ENCODE measurements at places on chromosomes 3 and 15.
A peak's percentile ranks its signal among the peaks of the same experiment; 100 is the strongest.

DNA sequence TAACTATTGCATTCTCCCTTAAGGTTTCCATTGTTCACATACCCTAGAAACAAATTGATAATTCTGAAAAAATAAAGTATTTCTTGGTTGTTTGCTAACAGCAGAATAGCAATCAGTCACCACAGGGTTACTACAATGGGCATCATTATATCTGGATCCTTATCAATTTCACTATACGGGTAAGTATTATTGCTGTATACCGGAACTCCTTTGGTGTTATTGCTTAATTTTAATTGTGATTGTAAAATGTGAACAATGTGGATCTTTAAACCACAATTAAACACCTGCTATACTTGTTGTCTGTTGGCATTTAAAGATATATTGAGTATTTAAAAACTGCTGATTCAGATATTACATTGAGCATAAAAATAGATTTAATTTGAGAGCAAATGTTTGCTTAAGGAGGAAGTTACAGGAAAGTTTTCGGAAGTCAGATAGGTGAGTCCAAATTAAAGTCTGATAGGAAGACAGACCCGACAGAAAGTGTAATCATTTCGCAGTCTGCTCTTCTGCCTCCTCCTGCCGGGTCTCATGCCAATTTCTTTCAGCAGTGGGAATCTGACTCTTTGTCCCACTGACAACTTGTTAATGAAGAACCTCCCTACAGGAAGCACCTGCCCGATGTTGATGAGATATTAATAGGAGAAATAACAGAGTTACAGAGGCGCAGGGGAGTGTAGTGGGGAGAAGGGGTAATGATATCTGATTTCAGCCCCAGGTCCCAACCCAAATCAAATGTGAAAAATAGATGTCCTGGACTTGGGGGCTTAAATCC lies 169.7 kb upstream of the TBC1D5 start:
- DNase-seq = no peak

DNA sequence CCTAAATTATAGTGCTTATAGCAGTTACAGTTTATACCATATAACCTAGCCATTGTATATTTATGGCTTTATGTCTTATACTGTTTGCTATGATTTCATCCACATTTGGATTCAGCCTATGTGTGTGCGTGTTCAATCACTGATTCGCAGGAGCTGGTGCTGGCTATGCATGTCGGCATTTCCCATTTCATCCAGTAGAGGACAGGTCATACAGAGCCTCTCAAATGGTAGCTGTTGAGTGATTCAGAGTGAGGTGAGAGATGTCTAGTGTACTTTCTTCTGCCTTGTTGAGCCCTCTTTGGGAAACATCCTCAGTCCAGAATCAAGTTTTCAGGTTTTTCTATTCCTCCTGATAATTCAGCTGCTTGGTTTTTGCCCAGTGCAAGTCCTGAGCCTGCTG lies 76.1 kb downstream of the FRMD4B start:
- DNase-seq = peak; percentile 64

DNA sequence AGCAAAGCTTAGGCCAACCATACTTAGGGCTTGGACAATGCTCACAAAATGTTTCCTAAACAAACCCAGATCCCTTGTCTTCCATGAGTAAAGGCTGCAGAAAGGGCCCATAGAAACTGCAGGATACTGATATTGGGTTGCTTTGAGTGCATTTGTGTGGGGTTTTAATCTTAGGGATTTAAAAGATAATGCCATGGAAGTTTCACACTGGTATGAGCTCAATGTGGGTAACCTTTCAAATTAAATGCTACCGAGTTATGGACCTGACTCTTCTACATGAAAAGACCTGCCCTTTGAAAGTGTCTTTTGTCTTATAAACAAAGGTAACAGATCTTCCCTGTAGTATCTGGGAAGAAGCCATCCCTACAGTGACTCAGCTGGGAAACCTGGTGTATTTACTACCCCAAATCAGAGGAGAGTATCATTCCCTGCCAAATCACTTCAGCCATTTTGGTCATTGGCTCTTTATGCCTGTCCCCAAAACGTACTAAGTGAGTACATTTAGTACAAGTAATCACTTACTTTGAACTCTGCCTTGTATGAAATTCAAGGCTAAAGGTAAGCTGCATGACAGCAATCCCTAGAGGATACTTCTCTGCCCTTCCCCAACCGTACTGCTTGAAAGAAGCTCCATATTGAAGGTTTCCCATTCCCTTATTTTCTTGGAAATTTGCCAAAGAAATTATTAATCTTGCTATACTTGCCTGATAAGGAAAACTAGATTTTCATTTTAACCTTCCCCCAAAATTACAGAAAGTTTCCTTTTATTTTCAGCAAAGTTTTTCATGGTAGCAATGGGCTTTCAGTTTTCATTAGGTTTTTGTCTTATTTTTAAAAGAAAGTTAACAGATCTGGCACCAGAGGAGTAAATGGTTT lies 7.2 kb downstream of the TM4SF1 start:
- DNase-seq = no peak

DNA sequence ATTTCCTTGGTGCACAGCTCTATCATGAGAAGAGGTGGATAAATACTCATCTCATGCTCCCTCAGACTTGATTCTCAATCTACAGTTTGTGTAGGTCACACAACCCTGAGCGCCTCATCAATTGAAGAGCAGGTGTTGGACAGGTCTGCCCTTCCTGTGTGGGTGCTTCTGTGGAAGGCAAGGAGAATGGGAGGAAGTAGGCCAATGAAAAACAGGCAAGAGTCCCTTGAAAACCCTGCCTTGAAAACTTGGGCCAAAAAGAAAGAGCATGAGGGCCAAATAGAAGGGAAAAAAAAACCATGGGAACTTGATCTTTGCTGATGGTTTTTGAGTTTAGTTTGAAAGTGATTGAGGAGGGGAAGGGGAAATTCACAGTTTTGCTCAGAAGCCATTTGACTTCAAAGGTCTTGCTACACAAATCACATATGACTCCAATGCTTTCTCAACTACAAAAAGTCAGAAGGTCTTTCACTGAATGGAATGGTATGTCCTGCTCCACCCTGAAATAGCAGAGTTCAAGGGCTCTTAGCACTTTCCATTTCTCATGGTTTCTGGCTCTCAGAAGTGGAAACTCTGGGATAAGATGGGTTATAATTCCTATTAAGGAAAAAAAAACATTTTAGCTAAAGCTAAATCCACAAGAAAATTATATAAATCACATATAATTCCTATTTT lies 37.2 kb upstream of the TM4SF1 start:
- peak; percentile 40 for DNase-seq

- peak; percentile 51 for DNase-seq
These were observed at the start of gene POPDC2 for GRCh38 chr3:119660474-119661440. POPDC2 (minus strand) TSS chr3:119660589; CDS start chr3:119660423, 166 bp downstream.

DNA sequence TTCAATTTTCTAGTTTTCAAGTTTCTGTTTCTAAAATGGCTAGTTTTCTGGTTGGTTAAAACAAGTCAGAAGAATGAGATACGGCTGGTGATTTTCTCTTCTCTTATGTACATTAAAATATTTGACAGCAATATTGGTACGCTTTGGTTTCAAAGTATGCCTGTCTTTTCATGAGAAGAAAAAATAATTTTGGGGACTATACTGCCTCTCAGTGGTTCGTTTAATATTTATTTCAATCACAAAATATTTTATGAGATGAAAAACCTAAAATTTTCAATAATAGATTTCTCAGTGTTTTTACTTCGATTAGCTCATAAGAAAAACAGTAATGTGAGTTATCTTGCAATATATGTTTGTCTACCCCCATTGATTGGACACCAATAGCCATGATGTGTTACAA lies 72.8 kb upstream of the AADACL2 start:
- DNase-seq = peak; percentile 24
